Posterior cingulate gyrus (tissue), 11 donors: ENCODE measurements at places on chromosomes 2 and 18.

DNA sequence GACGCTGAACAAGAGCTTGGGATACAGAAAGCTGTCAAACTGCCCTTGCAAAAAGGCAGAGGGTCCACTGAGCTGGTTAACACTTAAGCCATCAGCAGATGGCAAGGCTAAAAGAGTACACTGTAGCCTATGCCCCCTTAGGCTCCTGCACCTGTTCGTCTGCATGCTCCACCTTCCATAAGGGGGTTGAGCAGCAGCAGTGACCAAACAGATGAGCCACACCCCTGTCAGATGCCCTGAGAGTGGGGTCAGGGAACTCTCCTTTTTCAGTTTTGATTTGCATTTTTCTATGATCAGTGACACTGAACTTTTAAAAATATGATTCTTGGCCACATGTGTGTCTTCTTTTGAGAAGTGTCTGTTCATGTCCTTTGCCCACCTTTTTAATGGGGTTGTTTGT is 402.5 kb upstream of the FAM98A start:
- DNase-seq, result no peak

GRCh38 chr2:101030866-101031554 is 28.9 kb downstream of the RPL31 start:
- DNase-seq, result no peak

DNA sequence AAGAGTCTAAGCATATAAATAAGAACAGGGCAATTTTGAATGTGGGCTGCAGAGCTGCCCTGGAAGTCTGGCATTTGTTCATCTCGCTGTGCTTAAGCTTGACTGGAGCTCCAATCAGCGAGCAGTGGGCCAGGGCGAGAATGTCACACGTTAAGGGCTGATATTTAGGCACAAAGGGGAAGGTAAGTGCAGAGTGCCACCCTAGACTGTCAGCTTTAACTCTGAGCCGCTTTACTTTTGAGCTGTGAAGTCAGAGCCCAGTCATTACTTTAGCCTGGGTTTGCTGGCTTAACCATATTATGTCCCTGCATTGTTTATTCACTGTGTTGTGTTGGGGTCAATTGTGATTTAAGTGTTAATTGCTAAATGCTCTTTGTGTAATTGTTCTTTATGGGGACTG is 236.1 kb upstream of the SIX3 start:
- no peak for DNase-seq

DNA sequence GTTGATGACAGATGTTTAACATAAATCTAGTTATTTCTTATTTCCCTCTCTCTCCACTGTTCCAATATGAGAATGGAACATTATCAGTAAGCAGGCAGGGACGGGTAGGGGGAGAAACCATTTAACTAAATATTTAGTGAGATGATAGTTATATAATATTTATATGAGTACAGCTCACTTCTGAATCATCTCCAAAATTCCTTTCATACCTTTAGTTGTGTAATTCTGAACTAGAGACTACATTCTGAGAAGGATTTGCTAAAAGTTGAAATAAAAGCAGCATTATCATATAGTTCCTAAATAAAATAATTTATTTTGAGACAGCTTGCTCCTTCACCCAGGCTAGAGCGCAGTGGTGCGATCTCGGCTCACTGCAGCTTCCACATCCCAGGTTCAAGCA is 41.4 kb downstream of the B4GALT6 start:
- DNase-seq, result no peak

DNA sequence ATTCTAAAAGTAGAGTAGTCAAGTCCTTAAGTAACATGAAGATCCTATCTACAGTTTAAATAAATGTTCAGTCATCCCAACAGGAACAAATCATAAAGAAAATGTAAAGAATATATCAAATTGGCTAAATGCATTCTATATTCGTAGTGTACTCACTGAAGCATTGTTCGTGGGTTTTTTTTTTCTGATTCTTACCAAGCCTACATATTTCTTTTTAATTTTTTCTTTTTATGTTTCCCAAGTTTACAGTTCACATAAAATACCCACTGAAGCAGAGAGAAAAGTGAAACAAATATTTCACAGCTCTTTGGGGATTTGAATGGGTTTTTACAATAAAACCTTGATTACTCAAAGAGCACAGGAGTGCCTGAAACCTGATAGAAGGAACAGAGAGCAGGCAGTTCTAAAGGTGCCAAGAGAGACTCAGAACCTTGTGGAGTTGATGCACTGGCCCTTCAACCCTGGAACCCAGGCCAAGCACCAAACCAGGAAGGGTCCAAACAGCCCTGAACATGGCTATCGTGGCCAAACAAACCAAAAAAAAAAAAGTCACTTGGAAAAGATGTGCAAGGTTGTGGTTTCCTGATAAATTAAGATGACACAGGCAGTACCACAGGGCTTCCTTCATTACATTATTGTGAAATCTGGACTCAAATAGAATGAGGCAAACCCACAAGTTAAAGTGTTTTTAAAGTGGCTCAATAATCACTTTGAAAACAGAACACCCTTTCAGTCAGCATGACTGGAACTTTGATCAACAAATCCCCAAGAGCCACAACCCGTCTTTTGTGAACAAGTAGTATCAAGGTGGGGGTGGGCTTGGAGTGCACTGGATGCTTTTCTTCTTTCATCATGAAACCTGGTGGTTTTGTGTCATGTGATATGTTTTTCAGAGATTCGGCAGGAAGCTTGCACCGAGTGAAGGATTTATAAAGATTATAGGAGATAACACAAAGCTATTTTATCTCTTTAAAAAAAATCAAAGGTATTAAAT is 245.0 kb upstream of the FN1 start:
- no peak for DNase-seq
